Stimulated activated CD4-positive, alpha-beta T cell treated with anti-CD3 and anti-CD28 coated beads, Interleukin-4, amount 100 ng/mL, for 48 hours (primary cell): ENCODE measurements at places on chromosomes 7 and 10.

DNA sequence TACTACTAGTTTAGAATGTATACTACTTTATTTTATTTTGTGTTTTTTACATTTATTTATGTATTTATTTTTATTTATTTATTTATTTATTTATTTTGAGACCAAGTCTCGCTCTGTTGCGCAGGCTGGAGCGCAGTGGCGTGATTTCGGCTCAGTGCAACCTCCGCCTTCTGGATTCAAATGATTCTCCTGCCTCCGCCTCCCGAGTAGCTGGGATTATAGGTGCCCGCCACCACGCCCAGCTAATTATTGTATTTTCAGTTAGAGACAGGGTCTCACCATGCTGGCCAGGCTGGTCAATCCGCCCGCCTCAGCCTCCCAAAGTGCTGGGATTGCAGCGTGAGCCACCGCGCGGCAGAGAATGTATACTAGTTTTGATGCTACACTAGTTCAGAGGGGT is 2.0 kb upstream of the PARD3 start:
- no peak for DNase-seq

- DNase-seq = no peak
Observed at GRCh38 chr7:47852330-47853245, 95.7 kb downstream of the PKD1L1 start.

- DNase-seq = no peak
Observed at GRCh38 chr7:99115379-99115778, 28.5 kb downstream of the SMURF1 start.

- DNase-seq = no peak
Observed at GRCh38 chr7:159036916-159037605, 107.6 kb downstream of the VIPR2 start.

GRCh38 chr7:49346195-49346899 is 422.0 kb downstream of the CDC14C start:
- no peak for DNase-seq
